ENCODE measurements at places on chromosomes 11 and 22. TPM values are rescaled to one million over a fixed set of nuclear protein-coding genes. Genes with fewer than 3 reads are reported as not detected.

The SMTNL1 gene
- not detected for polyA plus RNA-seq

The GLYATL1 gene
- 0.22 TPM for polyA plus RNA-seq

The CSNK2A3 gene
- polyA plus RNA-seq: not detected

The OR51E2 gene
- not detected for polyA plus RNA-seq

The F2 gene
- polyA plus RNA-seq: not detected

Data from GM23248 (cell line).